Naive thymus-derived CD4-positive, alpha-beta T cell (primary cell): ENCODE measurements at places on chromosomes 12 and 14.

GRCh38 chr14:89484051-89484844 lies 67.2 kb upstream of the FOXN3 start:
- DNase-seq, result no peak

DNA sequence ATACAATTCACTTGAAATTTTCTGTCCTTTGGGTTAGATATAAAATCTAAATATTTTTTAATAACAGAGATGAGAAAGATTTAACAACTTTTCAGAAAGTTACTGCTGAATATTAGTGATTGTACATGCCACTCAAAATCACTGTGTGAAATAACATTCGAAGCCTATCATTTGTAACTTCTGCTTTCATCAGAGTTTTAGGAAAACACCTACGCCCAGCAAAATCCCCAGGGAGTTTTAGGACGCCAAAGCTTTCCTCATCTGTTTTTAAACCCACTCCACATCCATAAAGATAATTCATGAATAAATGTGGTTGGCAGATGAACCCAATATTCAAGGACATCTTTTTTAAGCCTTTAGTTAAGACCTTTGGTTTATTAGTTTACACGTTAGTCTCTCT lies 23.9 kb downstream of the TC2N start:
- no peak for DNase-seq

DNA sequence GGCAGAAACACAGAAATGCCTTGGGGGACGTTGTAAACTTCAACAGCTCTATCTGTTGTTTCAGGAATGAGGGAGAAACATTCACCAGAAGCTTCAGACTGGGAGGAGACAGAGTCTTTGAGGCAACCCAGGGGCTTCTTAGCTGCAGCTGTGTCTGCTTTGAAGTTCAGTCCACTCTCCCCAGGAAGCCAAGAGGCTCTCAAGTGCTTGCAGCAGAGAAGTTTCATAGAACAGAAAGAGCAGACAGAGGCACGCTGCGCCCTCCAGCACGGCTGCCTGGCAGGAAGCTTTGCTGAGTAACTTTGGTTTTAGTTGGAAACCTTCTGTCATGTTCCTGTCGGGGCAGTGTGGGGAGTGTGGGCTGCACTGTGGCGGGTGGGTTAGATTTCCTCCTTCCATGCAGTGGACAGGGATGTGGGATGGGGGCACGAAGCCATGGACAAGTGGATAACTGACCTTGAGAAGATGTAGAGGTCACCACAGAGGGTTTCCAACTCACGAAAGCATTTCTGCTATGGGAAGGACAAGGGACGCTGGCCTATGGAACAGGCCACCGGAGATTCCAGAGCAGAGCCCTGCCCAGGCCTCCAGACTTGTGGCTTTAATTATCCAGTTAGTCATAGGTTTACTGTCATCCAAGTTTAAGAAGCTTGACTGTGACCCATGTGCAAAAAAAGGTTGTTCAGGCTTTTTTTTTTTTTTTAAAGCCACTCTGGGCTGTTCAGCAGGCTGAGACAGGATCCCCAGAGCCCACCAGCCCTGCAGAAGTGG lies 107.7 kb downstream of the ARF6 start:
- DNase-seq, result peak; percentile 62

DNA sequence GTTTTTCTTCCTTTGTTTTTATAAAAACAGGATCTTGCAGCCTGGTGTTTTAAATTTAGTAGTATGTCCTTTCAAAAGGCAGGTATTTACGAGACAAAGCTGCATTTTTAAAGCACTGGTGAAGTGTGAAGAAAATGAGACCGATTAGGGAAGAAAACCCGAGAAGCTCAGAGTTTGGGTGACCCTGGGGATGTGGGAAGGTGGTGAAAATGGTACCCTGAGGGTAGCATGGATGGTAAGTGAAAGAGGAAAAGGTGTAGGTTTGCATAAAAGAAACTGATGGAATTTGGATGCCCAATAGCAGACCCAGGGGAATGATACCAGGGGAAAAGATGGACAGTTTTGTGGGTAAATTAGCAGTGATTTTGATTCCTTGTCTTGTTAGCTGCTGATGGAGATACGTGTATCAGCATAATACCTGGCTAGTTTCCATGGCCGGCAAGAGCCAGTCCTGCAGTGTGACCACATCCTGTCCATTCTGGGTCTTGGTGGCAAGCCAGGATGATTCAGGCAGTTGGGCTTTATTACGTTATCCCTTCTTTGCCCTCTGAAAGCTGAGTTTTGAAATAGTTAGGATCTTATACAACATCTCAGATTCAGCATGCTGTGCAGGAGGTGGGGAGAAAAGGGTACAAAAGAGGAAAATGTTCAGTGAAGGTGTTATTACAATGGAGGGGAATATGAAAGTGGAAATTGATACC lies 8.9 kb downstream of the BICD1 start:
- no peak for DNase-seq

GRCh38 chr14:62158779-62159178 lies 396.6 kb downstream of the SNAPC1 start:
- no peak for DNase-seq

DNA sequence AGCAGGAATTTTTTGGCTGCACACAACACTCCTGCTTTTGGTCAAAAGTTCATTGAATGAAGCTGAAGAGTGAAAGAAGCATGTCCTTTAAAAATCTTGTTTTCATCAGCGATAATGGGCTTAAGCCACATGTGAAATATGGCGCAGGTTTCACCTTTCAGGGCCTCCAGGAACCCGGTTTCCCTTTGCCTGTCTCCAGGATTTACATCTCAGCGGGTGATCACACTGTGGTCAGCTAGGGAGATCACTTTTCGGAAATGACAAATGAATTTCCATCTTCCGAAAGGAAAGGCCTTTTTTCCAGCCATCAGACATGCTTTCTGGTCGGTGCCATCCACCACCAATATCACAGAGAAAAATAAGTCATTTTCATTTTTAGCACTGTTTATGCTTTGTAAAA lies 727.1 kb upstream of the TBX3 start:
- no peak for DNase-seq
